ENCODE measurements at places on chromosomes 5 and 9. TPM values are rescaled to one million over a fixed set of nuclear protein-coding genes. Genes with fewer than 3 reads are reported as not detected.

LHX2 gene
- 0.12 TPM for total RNA-seq

SPINK4 gene
- not detected for total RNA-seq

LCN12 gene
- total RNA-seq = 10.2 TPM

SLC22A4 gene
- 4.3 TPM for total RNA-seq

SNCB gene
- 0.12 TPM for total RNA-seq

FOXD4L4 gene
- total RNA-seq = 0.06 TPM

RANBP3L gene
- 13.3 TPM for total RNA-seq

EQTN gene
- total RNA-seq = 1.4 TPM

LECT2 gene
- total RNA-seq = not detected

PCDHGA6 gene
- 10.3 TPM for total RNA-seq

SHISAL2B gene
- total RNA-seq = not detected

ZNF608 gene
- total RNA-seq = 46.4 TPM

SLC6A3 gene
- 0.41 TPM for total RNA-seq

PCDHGB6 gene
- total RNA-seq = 12.3 TPM

WASHC1 gene
- total RNA-seq = 29.5 TPM

ACTBL2 gene
- not detected for total RNA-seq

PTGES gene
- total RNA-seq = 9.1 TPM

RPL37 gene
- total RNA-seq = 1,786 TPM

PCDHA4 gene
- 1.8 TPM for total RNA-seq

ENC1 gene
- total RNA-seq = 180 TPM

PCDHGA11 gene
- 10.0 TPM for total RNA-seq

CD74 gene
- 619 TPM for total RNA-seq

NIPAL4 gene
- 0.47 TPM for total RNA-seq

IL5 gene
- not detected for total RNA-seq

COL27A1 gene
- 49.3 TPM for total RNA-seq

CARD9 gene
- 5.7 TPM for total RNA-seq

SELENOP gene
- 366 TPM for total RNA-seq

OR1Q1 gene
- total RNA-seq = not detected

ACOT12 gene
- 1.3 TPM for total RNA-seq

EXOSC2 gene
- total RNA-seq = 26.2 TPM

AGXT2 gene
- total RNA-seq = 25.9 TPM

GPR150 gene
- not detected for total RNA-seq

ENTPD2 gene
- 3.6 TPM for total RNA-seq

FAM151B gene
- 5.0 TPM for total RNA-seq

TBC1D2 gene
- 6.7 TPM for total RNA-seq

IRF1 gene
- total RNA-seq = 31.0 TPM

SPARC gene
- total RNA-seq = 1,386 TPM

TIMD4 gene
- 0.93 TPM for total RNA-seq

ISL1 gene
- not detected for total RNA-seq

MYMK gene
- total RNA-seq = 2.8 TPM

TAS2R1 gene
- total RNA-seq = not detected

MARCHF3 gene
- 10.7 TPM for total RNA-seq

PTGER4 gene
- total RNA-seq = 47.2 TPM

PDE6A gene
- 0.06 TPM for total RNA-seq

PRR7 gene
- 2.4 TPM for total RNA-seq

ADGRD2 gene
- not detected for total RNA-seq

FOXD4L3 gene
- not detected for total RNA-seq

DELE1 gene
- 112 TPM for total RNA-seq

AKNA gene
- total RNA-seq = 23.8 TPM

NR4A3 gene
- 4.3 TPM for total RNA-seq

All from metanephros (tissue), 2 donors.